ENCODE measurements at places on chromosomes 5 and 9.

GRCh38 chr5:147642666-147643065, 132.8 kb upstream of the DPYSL3 start:
- DNase-seq: no peak

GRCh38 chr5:129361441-129362025, 98.6 kb upstream of the ADAMTS19 start:
- no peak for DNase-seq

GRCh38 chr5:133996683-133997252, 8.0 kb downstream of the VDAC1 start:
- no peak for DNase-seq

GRCh38 chr5:141320225-141321169, at the start of gene TAF7:
Gene TAF7, minus strand, starts transcription at chr5:141320784. Its CDS starts 740 bp downstream, at chr5:141320044.
- peak; percentile 96 for DNase-seq

DNA sequence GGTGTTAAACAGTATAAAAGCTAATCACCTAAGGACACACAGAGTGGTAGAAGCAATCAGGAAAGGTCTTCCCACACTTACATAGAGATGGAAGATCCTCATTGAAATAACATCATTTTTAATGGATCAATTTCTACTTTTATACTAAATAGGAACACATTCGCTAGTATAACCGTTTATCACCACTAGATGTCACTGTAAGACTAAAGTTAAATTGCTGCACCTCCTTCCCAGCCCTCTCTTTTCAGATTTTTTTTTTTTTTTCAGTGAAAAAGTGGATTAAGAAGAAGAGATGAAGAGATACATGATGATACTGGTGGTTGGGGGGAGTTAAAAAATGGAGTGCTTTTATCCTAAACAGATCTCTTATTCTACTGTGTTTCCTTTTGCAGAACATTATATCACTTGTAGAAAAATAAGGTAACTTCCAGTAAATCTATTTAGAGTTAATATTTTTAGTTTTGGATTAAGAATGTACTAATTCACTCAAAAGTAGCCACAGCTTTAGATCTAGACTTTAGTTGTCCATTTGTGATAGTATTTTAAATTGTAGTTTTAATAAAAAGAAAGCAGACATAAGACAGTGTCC, 116.9 kb upstream of the ARRDC3 start:
- DNase-seq: no peak

DNA sequence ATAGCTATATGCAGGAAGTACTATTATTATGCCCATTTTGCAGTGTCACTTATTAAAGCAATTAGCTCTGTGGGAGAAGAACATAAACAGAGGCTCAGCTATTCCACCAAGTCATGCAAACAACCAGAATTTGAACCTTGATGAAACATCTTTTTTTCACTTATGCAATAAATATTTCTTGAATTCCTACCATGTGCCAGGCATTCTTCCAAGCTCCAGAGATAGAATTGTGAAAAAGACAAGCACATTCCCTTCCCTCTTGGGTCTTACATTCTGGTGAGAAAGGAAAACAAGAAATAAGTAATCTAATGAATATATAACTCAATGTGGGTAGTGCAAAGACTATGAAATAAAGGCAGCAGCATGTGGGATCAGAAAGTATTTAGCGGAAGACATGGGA, 32.1 kb upstream of the ADRB2 start:
- DNase-seq: no peak

DNA sequence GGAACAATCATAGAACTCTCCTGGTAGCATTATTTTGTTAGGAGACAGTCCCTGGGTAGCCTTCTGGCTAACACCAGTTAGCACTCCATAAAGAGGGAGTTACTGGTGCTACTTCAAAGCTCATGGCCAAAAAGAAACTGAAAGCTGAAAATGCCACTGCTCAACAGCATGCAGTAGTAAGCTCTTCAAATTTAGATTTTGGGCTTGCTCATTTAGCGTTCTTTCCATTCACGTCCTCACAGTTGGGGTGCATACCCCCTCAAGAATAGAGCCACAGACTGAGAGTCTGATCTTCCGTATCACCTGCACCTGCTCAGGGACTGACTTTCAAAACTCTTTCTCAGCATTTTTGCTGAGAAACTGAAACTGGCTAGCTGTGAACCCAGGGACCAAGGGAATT, 24.7 kb downstream of the NTRK2 start:
- DNase-seq: no peak

GRCh38 chr9:419571-420171, 205.0 kb downstream of the DOCK8 start:
- no peak for DNase-seq

DNA sequence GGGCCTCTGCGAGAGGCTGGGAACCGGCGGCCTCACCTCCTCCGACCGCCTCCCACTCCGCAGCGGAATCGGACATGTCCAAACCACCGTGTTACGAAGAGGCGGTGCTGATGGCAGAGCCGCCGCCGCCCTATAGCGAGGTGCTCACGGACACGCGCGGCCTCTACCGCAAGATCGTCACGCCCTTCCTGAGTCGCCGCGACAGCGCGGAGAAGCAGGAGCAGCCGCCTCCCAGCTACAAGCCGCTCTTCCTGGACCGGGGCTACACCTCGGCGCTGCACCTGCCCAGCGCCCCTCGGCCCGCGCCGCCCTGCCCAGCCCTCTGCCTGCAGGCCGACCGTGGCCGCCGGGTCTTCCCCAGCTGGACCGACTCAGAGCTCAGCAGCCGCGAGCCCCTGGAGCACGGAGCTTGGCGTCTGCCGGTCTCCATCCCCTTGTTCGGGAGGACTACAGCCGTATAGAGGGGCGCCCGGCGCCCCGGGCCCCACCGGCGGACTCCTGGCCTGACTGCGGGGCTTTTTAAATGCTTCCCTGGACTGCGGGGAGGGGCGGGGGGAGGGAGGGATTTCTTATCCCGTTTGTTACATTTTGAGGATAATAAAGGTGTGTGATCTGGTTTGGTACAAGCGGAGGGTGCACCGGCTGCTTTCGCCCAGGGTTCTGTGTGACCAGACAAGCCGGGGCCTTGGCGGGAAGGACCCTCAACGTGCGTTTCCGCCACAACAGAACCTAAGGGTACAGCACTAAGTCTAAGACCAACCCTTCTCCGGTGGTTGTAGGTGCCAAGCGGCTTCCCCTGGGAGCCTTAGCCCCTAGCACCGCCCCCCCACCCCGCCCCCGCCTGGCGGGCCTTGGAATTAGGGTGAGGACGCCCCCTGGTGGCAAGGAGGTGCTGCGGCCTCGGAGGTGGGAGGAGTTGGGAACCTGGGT, 9.3 kb downstream of the PRR7 start:
- DNase-seq: peak; percentile 97

DNA sequence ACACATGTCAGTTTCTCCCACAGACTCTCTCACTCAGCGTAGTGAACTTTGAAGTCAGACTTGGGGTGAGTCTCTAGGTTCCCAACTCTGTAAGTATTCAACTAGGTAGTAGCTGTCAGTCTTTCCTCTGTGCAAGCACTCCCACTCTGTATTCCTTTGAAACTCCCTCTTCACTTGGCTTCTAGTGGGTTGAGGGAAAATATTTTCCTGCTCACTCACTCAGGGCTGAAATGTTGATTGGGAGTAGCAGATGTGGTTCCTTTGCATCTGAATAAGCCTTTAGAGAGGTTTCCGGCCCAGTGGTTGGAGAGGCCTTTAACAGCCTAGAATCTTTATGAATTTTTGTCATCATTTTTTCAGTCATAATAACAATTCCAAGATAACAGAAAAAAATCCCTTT, 18.1 kb upstream of the ARRDC3 start:
- no peak for DNase-seq

- DNase-seq: peak; percentile 14
Measured at GRCh38 chr5:178201221-178201926, 3.0 kb upstream of the HNRNPAB start.

DNA sequence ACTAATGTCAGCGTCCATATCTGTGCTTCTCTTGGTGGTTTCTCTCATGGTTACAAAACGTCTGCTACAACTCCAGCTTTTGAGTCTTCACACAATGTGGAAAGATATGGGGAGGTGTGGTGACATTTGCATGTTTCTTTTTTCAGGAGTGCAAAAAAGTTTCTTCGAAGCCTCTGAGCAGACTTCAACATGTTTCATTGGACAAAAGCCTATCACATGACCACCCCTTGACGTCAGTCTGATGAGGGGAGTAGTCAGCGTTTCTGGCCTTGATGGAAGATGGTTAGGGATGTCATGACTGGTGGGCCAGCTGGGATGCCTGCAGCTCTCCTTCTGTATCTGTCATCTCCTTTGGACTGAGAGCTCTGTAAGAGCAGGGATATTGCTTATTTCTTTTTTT, 61.4 kb downstream of the PTPDC1 start:
- DNase-seq: no peak

DNA sequence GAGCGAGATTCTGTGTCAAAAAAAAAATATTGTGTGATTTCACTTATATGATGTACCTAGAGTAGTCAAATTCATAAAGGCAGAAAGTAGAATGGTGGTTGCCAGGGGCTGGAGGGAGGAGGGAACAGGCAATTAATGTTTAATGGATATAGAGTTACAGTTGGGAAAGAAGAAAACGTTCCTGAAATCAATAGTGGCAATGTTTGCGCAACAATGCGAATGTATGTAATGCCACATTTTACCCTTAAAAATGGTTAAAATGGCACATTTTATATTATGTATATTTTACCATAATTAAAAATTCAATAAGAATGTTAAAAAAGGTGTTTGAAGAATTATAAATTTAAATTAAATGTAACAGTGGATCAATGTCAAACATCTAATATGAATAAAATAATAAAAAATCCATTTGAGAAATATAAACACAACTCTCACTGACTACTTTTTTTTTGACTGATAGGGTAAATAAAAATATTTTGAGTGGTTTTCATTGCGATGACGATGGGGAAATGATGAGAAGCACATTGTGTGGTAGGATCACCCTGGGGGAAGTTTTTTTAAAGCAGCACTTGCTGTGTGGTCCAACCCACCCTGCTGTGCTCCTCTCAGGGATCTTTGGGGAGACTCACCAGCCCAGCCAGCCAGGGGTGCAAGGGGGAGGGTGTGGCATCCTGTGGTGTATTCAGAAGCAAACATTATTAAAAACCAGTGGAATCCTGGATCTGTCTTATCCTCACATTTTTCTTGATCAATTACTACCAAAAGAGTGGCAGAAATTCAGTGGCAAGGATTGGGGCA, 4.3 kb downstream of the FYB1 start:
- DNase-seq: no peak

- DNase-seq: no peak
Measured at GRCh38 chr5:66002415-66002814, 76.0 kb downstream of the ERBIN start.

GRCh38 chr5:33317271-33317670, 123.5 kb upstream of the TARS1 start:
- DNase-seq: no peak

DNA sequence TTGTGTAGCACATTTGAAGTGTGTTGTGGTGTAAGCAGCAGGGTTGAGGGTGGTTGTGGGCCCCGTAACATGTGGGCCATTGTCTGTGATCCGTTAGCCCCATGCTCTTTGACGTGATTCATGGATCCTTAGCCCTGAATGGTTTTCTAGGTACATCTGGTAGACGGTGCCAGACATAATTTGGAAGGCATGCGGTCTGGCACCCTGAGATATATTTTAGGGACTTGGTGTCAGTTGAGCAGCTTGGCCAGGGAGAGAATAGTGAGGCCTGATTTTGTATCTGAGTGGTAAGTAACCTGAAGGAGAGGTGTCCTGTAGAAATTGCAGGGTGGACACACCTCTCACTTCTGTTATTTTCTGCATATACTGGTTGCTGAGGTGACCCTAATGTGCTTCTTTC, 10.9 kb downstream of the SH3GL2 start:
- DNase-seq: no peak

- DNase-seq: no peak
Measured at GRCh38 chr5:93145767-93146166, 435.3 kb downstream of the NR2F1-AS1 start.

Data from activated T-cell treated with anti-CD3 and anti-CD28 coated beads, Interleukin-2, amount 50 U/mL, for 24 hours (primary cell).